ENCODE measurements at places on chromosomes 4 and X. TPM values are rescaled to one million over a fixed set of nuclear protein-coding genes. Genes with fewer than 3 reads are reported as not detected.

DNA sequence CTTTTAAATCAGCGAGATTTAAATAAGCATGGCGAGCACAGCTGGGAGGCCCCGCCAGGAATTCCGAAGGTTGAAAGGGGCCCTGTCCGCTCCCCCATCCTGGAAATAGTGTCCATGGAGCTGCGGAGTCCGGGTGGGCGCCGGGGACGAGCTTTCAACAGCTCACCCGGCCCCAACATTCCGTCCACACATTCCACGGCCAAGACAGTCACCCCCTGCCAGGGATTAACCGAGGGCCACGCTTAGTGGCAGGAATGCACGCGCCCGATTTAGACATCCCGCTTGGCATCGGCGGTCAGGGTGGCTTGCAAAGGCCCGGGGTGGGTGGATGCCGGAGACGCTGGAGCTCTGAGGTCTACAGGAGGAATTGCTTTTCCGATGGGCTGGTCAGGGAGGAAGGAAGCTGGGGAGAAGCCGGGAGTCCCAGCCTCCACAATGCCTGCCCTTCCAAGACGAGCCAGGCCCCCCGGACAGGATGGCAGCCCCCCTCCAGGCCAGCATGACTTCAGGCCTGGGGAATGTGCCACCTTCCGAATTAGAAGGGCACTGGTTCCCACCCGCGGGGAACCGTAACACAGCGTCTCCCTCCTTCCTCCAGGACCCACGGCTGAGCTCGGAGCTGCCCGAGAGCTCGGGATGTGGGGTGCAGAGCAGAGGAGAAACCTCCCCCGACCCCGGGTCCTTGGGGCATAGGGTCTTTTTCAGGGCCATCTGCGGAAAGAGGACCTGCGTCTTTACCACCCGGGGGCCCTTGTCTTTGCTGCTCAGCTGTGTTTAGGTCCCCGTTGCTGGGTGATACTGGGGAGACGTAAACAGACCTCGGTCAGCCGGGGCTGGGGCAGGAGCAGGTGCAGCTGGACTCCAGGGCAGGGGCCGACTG is 26.9 kb upstream of the PPP2R3B start:
- no peak for DNase-seq

The PIR gene
- 22.1 TPM for total RNA-seq

The SORBS2 gene
- 849 TPM for total RNA-seq

GRCh38 chrX:118088084-118088483 is 28.5 kb downstream of the KLHL13 start:
- no peak for DNase-seq

The DDX53 gene
- total RNA-seq = not detected

DNA sequence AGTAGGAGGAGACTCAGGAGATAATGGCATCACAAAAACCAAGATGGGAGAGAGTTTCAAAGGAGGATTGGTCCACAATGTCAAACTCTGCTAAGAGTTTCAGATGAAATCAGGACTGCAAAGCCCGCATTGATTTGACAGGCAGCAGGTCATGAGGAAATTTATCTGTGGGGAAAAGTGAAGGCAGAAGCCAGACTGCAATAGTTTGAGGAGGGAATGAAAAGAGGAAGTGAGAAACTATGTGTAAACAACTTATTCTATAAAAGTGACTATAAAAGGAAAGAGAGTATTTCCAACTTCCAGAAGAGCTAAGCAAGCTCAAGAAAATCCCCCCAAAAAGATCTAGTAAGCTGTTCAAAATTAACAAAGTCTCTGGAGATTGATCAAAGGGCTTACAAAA is 66.3 kb upstream of the DGKK start:
- DNase-seq = no peak

The RASGEF1B gene
- 12.1 TPM for total RNA-seq

The POLN gene
- 1.8 TPM for total RNA-seq

- DNase-seq = no peak
These were observed 945.3 kb upstream of the GRIA3 start for GRCh38 chrX:122238801-122239200.

DNA sequence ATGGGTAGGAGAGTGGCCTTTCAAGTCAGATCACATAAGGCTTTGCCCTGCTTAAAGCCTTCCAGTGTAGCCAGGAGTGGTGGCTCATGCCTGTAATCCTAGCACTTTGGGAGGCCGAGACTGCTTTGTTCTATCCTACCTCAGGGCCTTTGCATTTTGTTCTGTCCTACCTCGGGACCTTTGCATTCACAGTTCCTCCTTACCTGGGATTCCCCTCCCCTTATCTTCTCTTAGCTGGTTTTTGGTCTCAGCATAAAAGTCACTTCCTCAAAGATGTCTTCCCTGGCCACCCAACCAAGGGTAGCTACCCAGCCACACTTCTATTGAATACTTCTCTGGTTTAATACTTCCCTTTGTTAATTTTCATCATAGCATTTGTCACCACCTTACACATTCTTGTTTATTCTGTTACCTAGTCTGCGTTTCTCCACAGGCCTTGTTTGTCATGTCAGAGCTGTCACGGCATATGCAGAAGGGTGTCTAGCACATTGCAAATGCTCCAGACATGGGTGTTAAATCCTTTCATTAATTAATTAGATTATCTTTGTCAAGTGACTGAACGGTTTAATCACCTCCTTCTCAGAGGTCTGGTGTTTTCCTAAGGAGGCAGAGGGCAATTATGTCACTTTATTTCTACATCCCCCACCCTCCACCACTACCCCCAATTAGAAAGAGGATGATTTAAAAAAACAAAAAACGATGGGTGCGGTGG is 11.3 kb upstream of the SETD7 start:
- DNase-seq = no peak

GRCh38 chr4:46146993-46147392 is 23.1 kb upstream of the GABRG1 start:
- DNase-seq = no peak

The FATE1 gene
- not detected for total RNA-seq

The HSFX3 gene
- not detected for total RNA-seq

The LEF1 gene
- 0.83 TPM for total RNA-seq

The SPON2 gene
- total RNA-seq = 165 TPM

DNA sequence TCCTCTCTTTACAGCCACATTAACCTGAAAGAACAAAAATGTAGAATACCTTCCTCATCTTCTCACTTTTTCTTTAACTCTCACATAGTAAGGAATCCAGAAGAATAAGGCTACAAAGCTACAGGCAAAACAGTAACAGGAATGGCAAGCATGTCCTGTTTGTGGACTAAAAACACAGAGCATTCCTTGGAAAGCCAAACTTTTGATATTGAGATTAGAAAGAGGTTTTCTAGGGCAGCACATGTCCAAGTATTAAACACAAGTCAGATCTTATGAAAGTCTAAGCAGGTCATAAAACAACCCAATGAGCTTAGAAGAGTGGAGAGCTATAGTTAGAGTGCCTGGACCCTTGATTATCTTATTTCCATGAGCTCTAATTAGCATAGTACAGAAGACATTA is 58.2 kb upstream of the FAM9C start:
- DNase-seq = no peak

The S100G gene
- not detected for total RNA-seq

The ETDA gene
- total RNA-seq = not detected

The REPS2 gene
- total RNA-seq = 10.9 TPM

GRCh38 chr4:3769642-3770184 is 3.5 kb downstream of the ADRA2C start:
- DNase-seq = no peak

DNA sequence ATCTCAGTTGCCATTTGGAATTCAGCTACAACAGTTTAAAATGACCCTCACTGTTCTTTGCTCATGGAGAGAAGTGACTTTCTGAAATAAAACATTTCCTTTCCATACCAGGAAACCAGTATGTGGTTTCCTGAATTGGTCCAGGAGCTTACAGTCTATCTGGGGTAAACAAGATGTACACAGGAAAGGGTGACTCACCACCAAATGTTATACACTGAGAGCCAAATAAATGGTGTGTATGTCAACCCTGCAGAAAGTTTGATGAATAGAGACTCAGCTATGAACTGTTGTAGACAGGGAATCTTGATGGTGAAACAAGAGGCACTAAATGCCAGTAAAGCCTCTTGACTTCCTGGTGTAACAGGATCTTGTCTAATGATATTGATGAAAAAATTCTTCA is 100.4 kb downstream of the HS6ST2 start:
- DNase-seq = no peak

The SPP1 gene
- total RNA-seq = 47.8 TPM

The NAT8L gene
- total RNA-seq = 0.27 TPM

- no peak for DNase-seq
These were observed 83.8 kb upstream of the UCP1 start for GRCh38 chr4:140652601-140653000.

The CT45A3 gene
- not detected for total RNA-seq

DNA sequence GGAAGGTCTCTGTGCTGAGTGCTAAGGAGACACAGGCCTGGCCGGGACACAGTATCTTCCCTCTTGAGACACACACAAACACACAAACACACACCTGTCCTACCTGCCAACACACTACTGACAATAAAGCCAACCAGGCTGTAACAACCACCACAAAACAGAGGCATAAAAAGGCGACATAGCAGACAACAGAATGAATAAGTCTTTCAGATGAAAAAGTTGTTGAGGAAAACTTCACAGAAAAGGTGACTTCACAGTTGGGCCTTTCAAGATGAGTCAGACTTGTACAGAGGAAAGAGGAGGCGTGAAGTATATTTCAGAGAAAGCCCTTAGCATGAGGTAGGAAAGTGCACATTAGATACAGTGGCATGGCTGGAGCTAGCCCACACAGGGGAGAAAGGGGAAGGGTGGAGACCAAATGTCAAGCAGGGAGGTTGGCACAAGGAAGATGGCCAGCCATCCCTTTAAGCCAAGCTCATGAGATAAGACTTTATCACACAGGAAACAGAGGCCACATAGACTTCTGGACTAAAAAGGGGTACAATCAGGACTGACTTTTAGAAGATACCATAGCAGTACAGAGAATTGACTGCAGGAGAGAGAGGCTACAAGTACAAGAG is 54.0 kb downstream of the SLC9A7 start:
- DNase-seq = no peak

- DNase-seq = no peak
These were observed 503 bp upstream of the PDE5A start for GRCh38 chr4:119629142-119629471.

DNA sequence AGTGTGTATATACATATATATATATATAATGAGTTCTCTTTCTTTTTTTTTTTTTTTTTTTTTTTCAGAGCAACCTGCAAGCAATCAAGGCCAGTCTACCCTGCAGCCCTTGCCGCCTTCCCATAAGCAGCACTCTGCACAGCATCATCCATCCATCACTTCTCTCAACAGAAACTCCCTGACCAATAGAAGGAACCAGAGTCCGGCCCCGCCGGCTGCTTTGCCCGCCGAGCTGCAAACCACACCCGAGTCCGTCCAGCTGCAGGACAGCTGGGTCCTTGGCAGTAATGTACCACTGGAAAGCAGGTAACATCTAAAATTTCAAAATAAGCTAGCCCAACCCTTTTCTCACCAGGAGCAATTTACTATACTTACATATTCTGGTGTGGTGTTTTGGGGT is 316.3 kb downstream of the DCTD start:
- DNase-seq = no peak

The UNC5C gene
- 1.1 TPM for total RNA-seq

DNA sequence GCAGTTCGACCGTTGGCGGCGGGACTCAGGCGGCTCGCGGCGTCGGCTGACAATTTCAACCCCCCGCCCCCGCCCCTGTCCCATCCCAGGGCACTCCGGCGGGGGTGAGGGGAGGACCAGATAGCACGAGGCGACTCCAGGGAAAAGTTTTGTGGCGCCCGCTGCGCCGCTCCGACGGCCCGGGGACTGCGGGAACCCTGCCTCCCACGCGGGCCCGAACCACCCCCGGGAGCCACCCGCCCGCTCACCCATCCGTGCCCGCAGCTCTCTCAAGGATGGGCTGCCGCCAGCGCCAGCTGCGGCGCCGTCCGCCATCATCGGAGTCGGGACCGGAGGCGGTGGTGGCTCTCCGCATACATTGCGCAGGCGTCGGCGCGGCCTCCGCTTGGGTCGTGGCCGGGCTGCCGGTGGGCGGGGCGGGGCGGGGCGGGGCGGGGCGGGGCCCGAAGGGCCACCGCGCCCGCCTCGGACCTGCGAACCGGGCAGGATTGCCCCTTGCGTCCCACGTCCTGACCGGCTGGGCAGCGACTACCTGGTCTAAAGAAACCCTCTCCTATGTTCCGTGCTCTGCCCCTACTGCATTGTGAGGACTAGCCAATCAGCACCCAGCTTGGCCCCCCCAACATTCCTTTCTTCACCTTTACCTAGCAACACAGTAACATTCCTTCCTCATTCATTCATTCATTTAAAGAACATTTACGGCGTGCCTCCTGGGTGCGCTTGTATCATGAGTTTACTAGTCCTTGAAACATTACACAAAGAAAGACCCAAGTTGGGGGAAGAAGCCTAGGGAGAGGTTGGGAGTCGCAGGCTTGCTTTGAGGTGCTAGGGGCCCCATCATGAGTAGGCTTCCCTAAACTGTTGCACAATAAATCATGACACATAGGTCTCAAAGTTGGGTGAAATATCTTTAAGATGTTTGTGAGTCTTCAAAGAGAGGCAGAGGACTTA is at the start of gene MAP7D3:
MAP7D3 (minus strand) TSS at position 360 of the 951 bp plus-strand sequence; CDS start at position 318, 42 bp downstream.
- peak; percentile 82 for DNase-seq

The COL4A5 gene
- 7.8 TPM for total RNA-seq

The IQSEC2 gene
- 21.4 TPM for total RNA-seq

DNA sequence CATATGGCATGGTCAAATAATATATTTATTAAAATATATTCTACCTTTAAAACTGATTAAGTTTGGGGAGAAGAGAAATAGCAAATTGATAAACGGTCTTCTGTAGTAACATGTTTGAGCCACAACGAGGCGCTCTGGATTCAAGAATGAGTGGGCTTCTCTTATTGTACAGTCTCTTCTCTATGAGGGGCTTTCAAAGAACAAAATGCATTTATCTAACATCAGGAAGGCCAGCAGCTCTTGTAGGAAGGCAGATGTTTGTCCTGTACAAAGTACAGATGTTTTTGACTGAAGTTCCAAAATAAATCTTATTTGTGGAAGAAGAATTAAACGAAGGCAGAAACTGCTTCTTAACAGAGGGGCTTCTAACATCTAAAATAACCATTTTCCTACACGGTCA is 153.6 kb downstream of the RASL11B start:
- peak; percentile 71 for DNase-seq

GRCh38 chr4:15992167-15992485 is 29.2 kb upstream of the FGFBP2 start:
- no peak for DNase-seq

- DNase-seq = no peak
These were observed 134.2 kb downstream of the PWWP3B start for GRCh38 chrX:106302304-106302703.

DNA sequence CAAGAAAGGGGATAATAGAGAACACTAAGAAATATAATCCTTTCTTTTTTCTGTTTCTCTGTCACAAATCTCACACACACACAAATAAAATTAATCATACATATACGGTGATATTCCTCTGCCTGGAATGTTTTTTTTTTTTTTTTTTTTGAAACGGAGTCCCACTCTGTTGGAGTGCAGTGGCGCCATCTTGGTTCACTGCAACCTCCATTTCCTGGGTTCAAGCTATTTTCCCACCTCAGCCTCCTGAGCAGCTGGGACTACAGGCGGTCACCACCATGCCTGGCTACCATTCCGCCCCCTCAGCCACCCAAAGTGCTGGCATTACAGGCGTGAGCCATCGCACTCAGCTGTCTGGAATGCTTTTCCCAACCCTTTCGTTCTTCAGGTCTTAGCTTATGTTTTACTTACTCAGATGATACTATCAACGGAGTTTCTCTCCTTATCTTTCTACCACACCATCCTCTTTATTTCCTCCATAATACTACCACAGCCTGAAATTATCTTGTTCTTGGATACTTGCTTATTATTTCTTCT is 69.3 kb downstream of the ANKRD17 start:
- DNase-seq = no peak

The MAP7D2 gene
- 1.1 TPM for total RNA-seq

Measured in sigmoid colon (tissue), 7 donors.